ENCODE measurements at places on chromosomes 1 and 21.

- no peak for DNase-seq
Measured at GRCh38 chr1:3756394-3756793, 4.1 kb downstream of the CCDC27 start.

GRCh38 chr1:39788758-39789570, at the start of gene BMP8B:
Gene BMP8B (minus strand): TSS chr1:39788865. CDS start chr1:39788485, 380 bp downstream.
- peak; percentile 83 for DNase-seq

GRCh38 chr1:78491451-78492071, 787 bp downstream of the PTGFR start:
- DNase-seq, result peak; percentile 9

- no peak for DNase-seq
Measured at GRCh38 chr1:76317299-76317900, 242.9 kb downstream of the ST6GALNAC3 start.

DNA sequence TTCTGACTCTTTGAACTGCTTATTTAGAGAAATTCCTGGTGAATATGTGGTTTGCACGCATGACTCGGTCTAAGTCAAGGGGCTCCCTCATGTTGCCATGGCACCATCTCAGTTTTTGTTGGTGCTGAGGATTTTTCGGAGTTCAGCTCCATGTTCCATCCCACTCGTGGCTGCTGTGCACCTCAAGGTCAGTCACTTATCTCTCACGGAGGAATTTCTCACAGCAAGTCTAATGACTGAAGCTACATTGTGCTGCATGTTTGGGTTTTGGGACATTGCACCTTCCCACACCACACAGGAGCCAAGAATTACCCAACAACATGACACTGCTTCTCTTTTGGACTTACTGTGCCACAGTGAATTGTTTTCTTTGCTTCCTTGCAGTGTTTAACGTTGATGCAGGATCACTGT, 269.9 kb downstream of the NCAM2 start:
- DNase-seq, result peak; percentile 71

DNA sequence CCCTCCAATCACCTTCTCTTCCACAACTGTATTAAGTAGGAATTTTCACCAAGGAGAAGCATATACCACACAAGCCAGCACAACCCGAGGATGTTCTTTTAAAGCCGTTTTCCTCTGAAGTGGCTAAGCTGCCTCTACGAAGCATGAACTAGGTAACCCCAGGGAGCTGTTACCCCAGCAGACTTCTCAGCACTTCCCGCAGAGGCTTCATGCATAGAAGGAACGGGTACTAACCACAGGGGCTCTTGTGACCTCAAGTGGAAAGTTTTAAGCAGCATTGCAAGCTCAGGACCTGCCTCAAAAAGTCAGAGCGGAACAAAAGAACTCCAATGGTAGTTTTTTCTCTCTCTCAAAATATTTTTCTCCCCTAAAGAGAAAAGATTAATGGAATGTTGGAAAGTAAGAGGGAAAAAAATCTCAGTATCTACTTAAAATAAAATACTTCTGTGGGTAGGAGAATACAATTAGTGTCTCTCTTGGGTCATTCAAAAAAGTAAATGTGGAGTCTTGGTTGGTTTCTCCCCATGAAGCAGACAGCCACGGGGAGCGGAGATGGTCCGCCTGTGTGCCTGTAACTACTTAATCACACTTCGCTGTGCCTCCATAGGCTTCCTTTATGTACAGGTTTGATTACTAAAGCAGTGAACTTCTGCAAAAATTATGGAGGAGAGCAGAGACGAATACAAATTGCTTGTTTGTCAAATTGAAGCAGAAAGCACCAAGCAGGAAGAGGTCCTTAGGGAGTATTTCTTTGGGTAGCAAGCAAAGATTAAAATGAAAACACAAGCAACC, 40.9 kb downstream of the STX6 start:
- no peak for DNase-seq

DNA sequence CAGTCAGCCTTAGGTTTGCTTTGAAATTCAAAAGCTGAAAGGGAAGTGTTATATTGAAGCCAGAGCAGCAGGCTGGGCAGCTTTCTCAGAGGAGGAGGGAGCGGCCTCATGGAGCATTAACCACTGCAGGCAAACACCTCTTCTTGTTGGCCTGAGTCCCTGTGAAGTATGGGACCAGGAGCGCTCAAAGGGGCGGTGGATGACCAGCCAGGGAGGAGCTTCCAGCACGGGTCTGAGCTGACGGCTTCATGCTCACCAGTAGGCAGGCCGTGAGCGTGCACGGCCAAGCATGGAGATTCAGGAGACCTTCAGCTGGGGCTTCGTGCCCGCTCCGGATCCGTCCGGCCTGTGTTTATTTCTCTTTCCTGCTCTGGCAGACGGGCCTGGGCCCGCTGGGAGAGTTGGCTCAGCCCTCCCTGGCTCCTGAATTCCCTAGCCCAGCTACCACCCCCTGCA, 245.2 kb downstream of the TRABD2B start:
- peak; percentile 35 for DNase-seq

- DNase-seq, result no peak
Measured at GRCh38 chr1:19683351-19683750, 18.7 kb downstream of the HTR6 start.

DNA sequence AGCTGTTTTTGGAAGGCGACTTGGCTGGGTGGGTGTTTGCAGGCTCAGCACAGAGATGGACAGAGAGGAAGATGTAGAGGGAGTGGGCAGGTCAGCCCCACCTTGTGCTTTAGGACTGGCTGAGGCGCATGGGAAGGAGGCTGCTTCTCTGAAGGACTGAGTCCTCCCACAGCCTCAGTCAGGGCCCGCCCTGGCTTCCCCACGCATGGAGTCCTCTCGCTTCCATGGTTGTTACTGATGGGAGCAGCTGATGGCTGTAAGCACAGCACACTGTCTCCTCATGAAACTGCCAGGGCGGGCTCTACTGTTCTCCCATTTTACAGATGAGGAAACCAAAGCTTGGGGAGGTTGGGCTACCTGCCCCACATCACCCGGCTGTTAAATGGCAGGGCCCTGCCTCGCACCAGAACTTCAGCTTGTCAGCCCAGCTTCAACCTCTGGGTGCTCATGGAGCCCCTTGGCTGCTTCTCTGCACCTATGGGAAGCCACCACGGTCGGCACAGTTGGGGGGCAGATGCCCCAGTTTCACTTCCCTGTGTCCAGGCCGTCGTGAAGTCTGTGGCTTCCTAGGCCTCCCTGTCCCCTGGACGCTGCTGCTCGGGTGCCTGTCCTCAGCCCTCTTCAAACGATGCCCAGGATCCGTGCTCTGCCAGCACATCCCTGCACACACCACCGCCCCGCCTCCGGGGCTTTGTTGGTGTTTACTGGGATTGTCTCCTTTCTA, 2.4 kb downstream of the TMEM201 start:
- DNase-seq, result no peak

DNA sequence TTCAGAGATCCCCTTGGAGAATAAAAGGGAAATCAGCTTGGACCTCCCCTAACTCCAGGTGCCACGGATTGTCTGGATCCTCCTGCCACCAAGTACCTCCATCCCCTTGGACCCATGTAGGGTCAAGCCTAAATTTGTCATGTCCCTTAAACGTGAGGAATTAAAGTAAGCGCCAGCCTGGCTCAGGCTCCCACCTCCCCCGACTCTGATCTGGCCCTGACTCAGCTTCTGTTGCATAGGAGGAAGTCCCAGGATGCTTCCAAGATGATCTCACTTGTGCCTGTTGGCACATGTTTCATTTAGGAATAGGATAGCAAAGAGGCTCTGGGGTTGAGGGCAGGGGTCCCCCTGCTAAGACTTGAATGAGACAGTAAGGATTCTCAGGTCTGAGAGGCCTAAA, 231.9 kb upstream of the JUN start:
- DNase-seq, result no peak

GRCh38 chr1:230982696-230983095, 3.8 kb downstream of the ARV1 start:
- DNase-seq, result no peak

DNA sequence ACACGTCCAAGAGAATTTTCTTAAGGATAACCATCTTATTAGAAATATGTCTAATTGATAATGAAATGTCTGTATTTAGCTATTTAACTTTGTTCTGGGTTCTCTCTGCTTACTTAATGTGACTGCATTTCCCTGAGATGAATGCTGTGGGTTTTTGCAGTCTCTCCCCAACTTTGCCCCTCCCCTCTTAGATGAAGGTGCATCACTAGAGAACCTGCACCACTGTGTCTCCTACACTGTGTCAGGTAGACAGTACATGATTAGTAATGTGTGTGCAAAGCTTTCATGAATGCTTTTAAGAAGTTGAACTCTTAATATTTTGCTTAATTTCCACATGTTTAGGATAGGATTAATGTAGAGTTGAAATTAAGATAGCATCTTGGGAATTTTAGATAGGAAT, 51.7 kb downstream of the LRRC8D start:
- DNase-seq, result no peak

GRCh38 chr1:161200421-161200991, 1.7 kb upstream of the ADAMTS4 start:
- DNase-seq, result no peak

DNA sequence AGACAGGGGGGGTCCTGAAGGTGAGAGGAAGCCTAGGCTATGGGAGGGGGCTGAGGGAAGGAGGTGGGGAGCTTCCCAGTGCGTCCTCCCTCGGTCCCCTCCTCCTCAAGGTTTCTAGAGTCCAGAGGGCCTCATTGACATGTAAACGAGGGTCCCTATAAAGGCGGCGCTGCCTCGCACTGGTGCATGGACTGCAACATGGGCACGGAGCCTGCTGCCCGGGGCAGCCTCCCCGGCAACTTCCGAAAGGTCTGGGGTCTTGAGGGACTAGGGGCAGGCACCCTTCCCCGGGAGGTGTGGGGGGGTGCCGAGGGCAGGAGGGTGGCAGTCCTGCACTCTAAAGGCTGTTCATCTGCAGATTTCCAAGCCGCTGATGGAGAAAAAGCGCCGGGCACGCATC, at the start of gene HES3:
Gene HES3 (plus strand): TSS at position 187 of the 400 bp plus-strand sequence. CDS start 187 bp downstream, at position 374.
- DNase-seq, result no peak

- no peak for DNase-seq
Measured at GRCh38 chr1:145985502-145986439, 10.6 kb downstream of the TXNIP start.

GRCh38 chr21:25350056-25350455, 257.2 kb downstream of the MRPL39 start:
- peak; percentile 42 for DNase-seq

DNA sequence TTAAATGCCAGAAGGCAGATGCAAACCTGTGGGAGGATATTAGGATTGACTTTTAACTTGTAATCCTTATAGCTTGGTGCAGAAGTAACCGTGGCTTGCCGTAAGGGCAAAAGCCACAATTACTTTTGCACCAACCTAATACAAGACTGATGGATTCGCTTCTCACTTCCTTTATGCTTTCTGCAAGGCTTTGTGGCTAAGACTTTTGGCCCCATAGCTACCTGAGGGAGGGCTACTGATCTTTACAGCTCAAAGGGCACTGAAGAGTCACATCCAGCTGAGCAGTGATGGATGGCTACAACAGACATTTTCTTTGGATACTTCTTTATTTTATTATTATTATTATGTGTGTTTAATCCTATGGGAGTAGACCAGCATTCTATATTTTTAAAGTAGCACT, 140.4 kb downstream of the ST6GALNAC5 start:
- no peak for DNase-seq

GRCh38 chr1:110672001-110672752, 2.6 kb downstream of the KCNA3 start:
- no peak for DNase-seq

GRCh38 chr1:997993-998744, 1.7 kb downstream of the HES4 start:
- DNase-seq, result no peak

DNA sequence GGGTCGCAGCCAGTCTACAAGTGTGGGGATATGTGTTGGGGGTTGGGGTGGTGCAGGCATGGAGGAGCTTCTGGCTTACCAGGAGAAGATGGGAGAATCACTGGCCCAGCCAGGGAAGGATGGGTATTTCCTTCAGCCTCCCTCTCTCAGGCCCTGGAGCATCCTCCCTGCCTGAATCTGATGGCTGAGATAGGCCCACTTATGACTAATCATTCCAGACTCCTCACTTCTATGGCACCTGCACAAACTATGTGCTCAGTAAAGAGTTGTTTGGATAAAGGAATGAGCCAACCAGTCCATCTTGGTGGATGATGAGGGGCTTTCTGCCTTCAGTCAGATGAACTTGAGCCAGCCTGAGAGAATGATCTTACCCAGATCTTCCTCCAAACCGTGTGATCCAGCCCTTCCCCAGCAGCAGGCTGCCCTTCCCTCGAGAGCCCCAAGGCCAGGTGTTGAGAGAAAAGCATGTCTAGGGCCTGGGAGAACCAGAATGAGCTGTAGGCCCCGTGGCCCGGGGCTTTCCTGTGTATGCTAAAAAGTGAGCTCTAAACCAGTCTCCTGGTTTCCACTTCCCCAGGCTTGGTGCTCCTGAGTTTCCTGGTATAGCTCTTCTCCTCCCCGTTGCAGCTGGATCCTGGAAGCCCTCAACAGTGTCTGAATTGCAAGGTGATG, 1.3 kb downstream of the GPA33 start:
- DNase-seq, result no peak

- no peak for DNase-seq
Measured at GRCh38 chr1:153804112-153804511, 28.9 kb downstream of the SLC27A3 start.

DNA sequence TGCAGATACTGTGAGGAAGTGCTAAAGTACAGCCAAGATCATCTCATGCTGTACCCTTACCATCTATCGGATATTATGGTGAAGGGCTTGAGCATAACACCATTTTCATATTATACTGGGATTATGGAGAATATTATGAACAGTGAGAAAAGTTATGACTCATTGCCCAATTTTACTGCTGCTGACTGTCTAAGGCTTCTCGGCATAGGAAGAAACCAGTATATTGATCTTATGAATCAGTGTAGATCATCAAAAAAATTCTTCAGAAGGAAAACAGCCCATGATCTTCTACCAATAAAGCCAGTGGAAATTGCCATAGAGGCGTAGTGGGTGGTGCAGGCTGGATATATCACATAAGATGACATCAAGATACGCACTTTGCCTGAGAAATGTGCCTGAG, 47.7 kb downstream of the PPIAL4G start:
- no peak for DNase-seq

- DNase-seq, result no peak
Measured at GRCh38 chr1:12338823-12339222, 109.0 kb downstream of the VPS13D start.

GRCh38 chr1:178371235-178371634, 125.5 kb downstream of the CLEC20A start:
- DNase-seq, result peak; percentile 27

DNA sequence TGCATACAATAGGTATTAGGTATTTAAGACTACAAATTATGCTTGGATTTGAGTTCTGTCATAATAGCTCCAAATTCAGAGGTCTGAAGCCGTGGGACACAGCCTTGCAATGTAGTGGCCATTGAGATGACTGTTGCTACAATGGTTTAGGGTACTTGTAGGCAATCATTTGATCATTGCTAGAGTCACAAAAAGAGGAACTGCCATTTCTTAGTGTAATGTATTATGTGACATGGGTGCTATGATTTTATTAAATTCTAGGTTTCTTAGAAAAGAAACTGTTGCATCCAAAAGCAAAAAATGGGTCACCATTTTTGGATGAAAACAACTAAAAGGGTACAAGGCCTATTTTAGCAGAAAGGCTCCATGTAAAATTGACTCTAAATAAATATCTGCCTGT, 129.9 kb upstream of the ZNF644 start:
- no peak for DNase-seq

Data from T47D (cell line).